Activated CD4-positive, alpha-beta T cell treated with anti-CD3 and anti-CD28 coated beads, Interleukin-2, amount 50 U/mL, for 16 hours (primary cell): ENCODE measurements at places on chromosomes 2 and 18.

DNA sequence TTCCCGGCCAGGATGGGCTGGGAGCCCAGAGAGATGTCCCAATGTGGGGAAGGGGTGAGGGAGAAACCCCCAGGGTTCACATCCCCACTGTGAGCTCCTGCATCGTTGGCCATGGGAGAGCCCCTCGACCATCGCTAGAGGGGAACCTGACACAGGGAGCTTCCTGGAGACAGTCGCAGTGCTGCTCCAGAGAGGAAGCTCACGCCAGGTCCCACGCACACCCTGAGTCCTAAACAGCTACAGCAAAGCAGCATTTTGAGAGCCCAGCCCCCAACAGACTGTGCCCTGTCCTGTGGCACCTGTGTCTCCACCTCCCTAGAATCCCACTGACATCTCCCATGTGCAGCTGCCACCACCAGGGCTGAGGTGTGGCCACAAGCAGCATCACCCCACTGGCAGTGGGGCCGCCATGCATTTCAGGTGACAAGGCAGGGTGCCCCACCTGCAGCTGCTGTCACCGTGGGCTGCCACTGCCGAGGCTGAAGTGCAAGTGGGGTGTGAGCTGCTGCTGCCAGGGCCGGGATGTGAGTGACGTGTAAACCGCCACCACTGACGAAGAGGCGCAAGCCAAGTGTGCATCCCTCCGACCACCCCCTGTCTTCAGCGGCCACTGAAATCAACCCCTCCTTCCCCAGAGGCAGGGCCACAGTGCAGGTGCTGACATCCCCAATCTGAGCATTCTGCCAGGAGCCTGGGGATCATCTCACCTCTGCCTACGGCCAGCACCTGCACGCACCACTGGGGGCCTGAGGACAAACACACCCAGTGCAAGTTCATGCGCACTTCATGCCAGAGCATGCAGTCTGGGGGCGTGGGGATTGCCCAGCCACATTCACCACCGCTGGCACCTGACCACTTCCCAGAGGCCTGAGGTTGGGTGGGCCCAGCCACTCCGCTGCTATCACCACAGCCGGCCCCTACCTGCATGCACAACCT lies 467.7 kb upstream of the SALL3 start:
- DNase-seq = no peak

DNA sequence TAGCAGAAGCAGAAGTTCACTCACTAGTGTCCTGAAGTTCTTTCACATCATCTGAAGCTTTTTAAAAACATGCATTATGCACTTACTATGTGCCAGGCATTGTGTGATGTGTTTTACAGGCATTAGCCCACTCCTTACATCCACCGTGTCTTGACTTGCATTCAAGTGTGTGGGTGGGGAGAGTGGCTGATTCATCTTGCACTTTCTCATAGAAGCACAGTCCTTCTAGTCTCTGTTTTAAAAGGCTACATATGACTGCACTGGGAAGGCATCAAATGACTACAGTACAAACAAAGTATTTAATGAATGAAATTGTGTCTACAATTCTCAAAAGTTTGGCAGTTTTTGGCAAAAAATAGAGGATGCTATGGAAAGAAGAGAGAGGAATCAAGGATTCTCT lies 21.6 kb upstream of the DSC3 start:
- DNase-seq = peak; percentile 4

DNA sequence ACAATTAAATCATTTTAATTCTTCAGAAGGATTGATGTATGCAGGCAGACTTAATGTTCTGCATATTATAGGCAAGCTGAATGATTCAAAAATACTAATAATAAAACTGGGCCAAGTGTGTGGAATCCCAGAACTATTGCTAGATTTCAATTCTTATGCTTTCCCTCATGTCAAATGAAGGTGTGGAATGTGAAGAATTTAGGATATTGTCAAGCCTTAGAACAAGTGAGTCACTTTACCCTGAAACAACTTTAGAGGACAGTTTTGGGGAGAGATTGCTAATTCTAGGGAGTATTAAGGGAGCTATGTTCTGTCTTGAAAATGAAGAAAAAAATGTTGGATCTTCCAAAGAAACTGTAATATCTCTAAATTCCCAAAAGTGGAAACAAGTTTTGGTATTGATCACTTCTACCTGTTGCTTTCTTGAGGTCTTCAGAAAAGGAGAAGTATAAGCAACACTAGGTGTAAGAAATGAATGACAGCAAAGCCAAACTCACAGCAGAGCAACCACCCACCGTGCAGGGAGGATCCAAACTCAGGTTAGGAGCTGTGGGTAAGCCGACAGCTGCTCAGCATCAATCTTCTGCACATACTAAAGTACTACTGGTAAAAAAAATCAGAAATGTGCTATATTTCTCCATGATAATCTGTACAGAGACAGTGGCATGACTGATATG lies 818.1 kb downstream of the SLC4A3 start:
- DNase-seq = no peak

GRCh38 chr2:230773039-230773773 lies 60.6 kb downstream of the CAB39 start:
- DNase-seq = peak; percentile 38

- no peak for DNase-seq
These were observed 34.4 kb upstream of the RPL31 start for GRCh38 chr2:100967716-100968115.

DNA sequence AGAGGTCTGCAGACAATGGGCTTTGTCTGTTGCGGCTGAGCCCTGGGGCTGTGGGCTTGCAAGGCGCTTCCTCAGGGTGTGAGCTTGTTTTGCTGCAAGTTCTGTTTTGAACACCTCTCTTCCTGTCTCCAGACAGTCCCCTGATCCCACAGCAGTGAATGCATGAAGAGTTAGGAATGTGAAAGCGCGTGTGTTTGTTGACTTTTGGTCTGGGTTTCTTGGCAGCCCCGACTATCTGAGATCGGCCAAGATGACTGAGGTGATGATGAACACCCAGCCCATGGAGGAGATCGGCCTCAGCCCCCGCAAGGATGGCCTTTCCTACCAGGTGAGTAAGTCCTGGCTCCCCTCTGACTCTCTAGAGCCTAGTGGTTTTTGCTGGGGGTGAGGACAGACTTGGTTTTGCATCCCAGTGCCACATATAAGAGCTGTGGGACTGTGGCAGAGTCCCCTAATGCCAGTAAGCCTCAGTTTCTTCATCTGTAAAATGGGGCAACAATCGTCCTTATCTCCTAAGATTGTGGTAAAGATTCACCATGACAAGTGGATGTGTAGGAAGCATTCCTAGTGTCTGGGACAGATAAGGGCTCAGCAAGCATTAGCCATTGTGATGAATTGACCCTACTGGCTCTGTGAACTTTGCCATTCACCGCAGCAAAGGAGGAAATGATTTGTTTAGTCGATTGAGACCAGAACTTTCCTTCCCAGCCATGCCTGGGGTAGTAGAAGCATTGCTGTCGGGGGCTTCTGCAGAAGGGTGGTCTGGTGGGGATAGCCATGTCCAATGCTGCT lies 3.0 kb downstream of the LBH start:
- peak; percentile 62 for DNase-seq

- no peak for DNase-seq
These were observed 54.5 kb upstream of the UPP2 start for GRCh38 chr2:158047156-158047611.

DNA sequence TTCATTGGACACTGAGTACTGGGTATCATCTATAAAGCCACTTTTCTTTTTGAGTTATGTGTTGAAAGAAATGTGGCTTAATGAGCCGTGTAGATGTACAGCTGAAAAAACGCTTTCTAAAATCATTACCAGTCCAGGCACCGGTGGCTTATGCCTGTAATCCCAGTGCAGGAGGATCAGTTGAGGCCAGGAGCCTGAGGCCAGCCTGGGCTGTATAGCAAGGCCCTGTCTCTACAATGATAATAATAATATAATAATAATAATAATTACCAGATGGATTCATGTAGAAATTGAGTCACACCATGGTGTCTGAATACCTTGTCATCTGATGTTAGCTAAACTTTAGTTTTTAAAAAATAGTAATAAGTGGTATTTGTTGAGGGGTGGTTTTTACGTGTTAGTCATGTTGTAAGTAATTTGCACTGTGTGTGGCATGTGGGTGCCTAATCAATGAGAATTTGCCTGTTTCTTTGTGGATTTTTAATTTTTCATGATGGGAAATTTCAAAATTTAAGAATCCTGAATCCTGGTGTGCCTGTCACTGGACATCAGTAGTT lies 30.1 kb downstream of the NCK2 start:
- DNase-seq = no peak

DNA sequence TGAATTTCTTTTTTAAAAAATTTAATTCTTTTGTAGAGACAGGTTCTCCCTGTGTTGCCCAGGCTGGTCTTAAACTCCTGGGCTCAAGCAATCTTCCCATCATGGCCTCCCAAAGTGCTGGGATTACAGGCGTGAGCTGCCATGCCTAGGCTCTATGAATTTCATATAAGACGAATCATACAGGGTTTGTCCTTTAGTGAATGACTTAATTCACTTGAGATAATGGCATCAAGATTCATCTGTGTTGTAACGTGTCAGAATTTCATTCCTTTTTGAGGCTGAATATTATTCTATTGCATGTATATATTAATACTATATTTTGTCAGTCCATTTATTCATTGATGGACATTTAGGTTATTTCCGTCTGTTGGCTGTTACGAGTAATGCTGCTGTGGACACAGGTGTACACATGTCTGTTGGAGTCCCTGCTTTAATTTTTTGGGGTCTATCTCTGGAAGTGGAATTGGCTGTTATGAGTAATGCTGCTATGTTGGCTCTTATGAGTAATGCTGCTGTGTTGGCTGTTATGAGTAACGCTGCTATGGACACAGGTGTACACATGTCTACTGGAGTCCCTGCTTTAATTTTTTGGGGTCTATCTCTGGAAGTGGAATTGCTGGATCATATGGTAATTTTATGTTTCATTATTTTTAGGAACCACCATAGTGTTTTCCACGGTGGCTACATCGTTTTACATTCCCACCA lies 210.6 kb downstream of the CAMKMT start:
- DNase-seq = peak; percentile 11

GRCh38 chr2:58730764-58731487 lies 489.8 kb upstream of the FANCL start:
- no peak for DNase-seq

GRCh38 chr2:12651641-12652040 lies 65.1 kb upstream of the TRIB2 start:
- DNase-seq = no peak

DNA sequence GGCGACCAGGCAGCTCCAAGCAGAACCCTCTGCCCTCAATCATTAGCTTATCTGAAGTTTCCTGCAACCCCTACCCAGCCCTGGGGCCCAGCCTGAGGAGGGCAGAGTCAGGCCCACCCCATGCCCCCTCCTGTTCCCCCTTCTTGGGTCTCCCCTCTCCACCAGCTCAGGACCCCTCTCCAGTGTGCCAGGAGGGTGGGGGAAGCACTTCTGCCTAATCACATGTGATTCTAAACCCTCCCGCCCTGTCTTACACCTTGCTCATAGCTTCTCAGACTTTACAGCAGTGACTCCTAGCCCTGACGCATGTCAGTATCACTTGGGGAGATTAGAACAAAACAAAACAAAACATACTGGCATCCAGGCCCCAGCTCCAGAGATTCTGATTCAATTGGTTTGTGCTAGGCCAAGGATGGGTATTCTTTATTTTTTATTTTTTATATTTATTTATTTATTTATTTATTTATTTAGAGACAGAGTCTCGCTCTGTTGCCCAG lies 42.5 kb upstream of the ASAP2 start:
- DNase-seq = no peak

- DNase-seq = peak; percentile 14
These were observed 70.6 kb downstream of the GDF7 start for GRCh38 chr2:20737505-20737904.

DNA sequence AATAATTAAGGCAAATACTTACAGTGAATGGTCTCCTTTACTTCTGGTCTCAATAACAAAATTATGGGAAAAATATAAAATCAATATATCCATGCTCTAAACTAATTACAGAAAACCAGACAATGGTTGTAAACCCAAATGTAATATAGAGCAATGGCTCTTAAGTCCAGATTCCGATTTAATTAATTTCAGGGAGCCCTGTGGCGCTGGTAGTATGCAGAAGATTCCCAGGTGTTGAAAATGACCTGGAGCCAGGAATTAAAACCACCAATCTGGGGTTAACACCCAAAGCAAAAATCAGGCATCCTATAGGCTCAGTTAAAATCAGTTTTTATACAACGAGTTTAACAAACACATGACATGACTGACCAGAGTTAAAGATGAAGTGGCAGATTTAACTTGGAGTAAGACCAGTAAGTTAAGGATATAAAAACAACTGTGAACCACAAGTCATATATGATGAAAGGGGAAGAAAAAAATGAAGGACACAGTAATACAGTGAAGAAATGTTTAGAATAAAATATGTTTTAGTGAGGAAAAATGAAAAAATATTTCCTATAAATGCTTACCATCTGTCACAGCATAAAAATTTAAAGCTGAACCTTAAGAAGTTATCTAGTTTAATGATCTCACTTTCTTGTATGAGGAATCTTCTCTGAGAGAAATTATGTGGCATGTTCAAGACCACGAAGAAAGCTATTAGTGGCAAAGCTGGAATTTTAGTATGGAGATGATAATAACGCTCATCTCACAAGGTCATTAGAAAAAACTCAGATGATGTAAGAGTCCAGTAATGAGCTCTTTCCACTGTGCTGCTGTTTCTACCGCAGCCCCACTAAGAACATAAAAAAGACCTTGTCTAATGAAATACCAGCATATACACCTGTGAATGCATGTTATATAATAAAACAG lies 45.8 kb upstream of the FLACC1 start:
- DNase-seq = no peak

DNA sequence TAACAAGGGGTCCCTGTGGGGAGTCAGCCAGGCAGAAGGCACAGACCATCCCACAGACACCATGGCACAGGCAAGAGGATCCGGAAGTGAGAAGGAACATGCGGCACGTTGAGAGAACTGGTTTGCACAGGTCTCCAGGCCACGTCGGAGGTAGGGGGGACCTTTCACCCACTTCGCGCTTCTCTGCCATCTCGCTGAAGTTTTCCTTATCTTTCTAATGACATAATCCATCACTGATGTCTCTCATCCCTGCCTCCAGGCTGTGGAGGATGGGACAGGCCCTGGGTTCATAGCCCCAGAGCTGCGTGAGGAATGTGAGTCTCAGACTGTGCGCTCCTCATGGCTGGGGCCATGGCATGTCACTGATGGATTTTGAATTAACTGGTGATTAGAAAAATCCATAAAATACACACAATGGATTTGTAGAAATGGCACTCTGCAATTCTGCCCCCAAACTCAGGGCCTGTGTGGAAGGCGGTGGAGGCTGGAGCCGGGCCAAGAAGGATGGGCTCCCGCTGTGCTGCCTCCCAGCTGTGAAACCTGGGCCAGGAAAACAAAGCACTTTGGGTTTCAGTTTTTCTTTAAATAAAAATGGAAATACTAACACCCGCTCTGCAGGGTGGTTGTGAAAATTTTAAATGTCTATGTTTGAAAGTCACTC lies 113.3 kb upstream of the ALKAL2 start:
- no peak for DNase-seq

- no peak for DNase-seq
These were observed 993.1 kb upstream of the TMEFF2 start for GRCh38 chr2:193187816-193188215.

DNA sequence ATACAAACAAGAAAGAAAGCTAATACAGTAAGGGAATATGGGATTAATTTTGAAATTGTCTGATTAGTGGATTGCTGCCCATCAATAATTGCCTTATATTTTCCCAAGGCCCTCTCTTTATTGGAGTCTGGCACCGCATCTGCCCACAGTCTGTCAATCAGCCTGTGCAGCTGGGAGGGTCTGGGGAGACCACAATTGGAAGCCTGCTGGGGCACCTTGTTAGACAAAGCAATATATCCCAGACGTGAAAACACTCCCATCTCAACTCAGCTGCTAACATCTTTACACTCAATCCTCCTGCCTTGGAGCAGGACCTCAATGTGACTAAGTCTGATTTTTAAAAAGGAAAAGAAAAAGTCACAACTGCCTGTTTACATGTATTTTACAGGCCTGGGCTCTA lies 258.6 kb downstream of the SRBD1 start:
- no peak for DNase-seq

- no peak for DNase-seq
These were observed 601 bp upstream of the ANO7 start for GRCh38 chr2:241187918-241188234.
